ENCODE measurements at places on chromosomes 13 and 19.
A peak's percentile ranks its signal among the peaks of the same experiment; 100 is the strongest.

- DNase-seq: no peak
Measured at GRCh38 chr19:10290357-10290875, 664 bp downstream of the ICAM5 start.

- no peak for DNase-seq
Measured at GRCh38 chr19:46739290-46739771, 6.5 kb upstream of the FKRP start.

DNA sequence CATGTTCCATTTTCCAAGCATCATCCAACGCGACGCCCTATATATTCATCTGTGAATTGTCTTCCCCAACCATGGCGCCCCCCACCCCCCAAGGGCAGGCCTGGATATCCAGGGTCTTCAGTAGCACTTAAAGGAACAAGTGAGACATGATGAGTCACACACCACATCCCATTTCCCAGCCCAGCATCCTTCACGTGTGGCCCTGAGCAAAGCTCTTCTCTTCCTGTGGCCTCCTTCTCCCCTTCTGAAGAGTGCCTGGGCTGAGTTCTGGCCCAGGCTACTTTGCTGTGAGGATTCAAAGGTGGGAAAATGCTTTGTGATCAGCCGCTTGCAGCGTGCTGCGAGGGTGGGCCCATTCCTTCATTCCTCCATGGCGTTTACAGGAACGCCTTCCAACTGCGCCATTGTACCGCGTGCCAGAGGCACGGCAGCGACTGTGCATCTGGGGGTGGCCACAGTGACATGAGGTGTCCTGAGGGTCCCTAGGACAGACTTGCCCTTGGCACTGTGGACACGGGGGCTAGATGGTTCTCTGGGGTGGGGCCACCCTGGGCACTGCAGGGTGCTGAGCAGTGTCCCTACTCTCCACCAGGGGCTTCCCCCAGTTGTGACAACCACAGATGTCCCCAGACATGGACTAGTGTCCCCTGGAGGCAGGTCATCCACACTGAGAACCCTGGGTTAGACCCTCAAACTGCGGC is 11.7 kb downstream of the PLIN4 start:
- DNase-seq: peak; percentile 59

GRCh38 chr13:21639561-21639960 is 31.3 kb upstream of the FGF9 start:
- no peak for DNase-seq

DNA sequence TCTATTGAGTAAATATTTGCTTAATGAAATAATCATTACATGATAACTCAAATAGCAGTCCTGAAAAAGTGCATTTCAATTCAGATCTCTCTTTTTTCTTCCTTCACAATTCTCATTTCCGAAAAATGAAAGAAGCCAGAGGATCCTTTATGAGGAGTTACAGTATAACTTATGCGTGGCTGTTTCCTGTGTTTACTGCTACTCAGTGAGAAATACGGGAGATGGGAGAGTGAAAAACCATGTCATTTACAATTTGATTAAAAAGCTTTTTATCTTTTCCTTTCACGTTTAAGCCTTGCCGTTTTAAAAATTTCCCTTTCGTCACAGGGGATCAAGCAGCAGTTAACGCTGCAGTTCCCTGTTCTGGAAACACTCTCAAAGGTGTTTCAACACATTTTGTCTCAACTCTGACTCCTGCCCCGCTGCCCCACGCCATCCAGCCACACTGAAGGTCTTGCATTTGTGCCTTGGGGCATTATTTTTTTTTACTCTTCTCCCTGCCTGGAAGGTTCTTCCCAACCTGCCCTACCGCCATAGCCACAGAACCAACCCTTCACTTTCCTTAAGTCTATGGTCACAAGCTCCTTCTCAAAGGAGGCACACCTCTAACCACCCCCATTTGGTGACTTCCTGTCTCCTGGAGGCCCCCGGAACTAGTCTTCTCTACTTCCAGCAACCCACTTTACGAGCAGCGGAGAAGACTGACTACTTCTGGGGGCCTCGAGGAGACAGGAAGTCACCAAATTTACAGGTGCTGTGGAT is 17.0 kb downstream of the KL start:
- no peak for DNase-seq

- no peak for DNase-seq
Measured at GRCh38 chr19:14030997-14031718, 404 bp upstream of the IL27RA start.

DNA sequence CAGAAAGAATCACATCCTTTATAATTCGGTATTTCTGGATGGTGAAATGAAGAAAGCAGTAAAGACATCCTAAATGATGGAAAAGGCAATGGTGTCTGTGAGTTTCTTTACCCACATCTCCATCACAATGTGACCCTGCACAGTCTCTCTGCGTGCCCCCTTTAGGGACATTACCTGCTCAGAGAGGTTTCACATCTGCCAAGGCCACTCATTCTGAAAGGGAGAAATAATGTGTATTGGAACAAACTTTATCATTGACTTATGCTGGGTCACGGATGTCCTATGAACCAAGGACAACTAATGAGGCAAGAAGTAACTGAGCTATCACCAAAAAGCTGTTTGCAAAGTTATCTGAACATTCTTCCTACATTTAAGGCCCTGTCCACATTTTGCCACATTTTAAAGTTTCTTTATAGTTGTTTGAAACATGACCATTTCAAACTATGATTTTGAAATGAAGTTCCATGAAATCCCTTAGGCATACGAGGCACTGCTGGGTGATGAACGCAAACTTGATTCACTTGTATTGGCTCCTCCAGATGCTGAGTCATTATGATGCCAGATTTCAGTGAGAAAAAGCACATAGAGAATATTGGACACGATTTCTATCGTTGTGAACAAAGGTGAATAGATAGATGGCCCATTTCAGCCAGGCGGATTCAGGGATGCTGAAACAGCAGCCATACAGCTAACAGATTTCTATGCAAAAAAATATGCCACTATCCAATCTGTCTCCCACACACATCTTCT is 63.5 kb upstream of the HMGB1 start:
- DNase-seq: no peak

DNA sequence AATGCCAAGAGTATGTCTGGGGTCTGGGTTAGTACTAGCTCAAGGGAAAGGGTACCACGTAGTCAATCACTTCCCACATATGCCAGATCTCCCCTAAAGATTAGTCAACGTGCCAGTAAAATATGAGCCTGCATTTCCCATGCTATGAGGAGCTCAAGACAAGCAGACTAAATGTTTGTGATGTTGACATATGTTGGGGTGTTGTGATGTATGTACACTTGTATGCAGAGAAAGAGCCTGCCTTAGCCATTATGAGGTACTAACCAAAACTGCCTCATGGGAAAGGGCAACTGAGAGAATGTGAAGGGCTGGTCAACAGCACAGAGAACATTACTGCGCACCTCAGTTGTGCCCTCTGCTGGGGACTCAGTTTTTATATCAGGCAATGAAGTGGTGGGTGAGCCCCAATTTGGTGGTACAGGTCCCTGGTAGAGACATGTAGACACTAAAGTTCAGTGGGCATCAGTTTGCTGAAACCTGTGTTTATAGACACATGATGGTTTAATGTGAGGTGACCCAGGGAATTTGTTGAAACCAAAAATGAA is 287.0 kb downstream of the DCT start:
- DNase-seq: peak; percentile 45

DNA sequence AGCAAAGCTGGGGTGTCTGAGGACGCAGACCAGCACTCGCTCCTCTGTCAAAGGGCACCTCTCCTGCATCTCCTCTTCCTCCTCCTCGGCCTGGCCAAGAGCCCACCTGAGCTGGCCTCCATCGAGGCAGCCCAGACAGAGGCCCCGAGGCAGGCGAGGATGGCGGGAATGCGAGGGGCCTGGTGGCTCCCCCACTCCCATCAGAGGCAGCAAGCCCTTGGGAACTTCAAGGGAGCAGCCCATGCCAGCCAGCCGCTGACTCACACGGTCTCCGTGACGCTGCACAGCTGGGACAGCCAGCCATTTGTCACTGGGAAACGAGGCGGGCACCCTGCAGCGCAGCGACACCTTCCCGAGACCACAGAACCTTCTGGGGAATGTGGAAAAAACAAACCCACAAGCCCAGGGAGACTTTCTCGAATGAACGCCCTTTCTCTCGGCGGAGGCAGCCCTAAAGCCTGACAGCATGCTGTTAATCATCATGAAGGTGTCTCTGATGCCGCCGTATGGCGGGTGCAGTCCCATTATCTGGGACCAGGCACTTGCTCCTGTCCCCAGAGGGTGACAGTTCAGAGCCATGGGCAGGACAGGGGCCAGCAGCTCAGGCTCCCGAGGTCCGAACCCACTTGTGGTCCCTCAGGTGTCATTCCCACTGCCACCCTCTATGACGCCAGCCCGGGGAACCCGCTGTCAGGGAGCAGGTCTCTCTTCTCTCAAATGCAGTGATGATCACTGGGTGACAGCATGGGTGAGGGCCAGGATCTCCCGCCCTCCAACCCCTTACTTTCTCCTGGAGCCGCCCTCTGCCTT is 53.0 kb downstream of the PEPD start:
- no peak for DNase-seq

GRCh38 chr13:101453784-101454201 is 1.3 kb downstream of the ITGBL1 start:
- peak; percentile 27 for DNase-seq

GRCh38 chr19:38019396-38019724 is 112.4 kb downstream of the SIPA1L3 start:
- DNase-seq: no peak

- DNase-seq: no peak
Measured at GRCh38 chr13:22837980-22838647, 342.7 kb upstream of the SGCG start.

DNA sequence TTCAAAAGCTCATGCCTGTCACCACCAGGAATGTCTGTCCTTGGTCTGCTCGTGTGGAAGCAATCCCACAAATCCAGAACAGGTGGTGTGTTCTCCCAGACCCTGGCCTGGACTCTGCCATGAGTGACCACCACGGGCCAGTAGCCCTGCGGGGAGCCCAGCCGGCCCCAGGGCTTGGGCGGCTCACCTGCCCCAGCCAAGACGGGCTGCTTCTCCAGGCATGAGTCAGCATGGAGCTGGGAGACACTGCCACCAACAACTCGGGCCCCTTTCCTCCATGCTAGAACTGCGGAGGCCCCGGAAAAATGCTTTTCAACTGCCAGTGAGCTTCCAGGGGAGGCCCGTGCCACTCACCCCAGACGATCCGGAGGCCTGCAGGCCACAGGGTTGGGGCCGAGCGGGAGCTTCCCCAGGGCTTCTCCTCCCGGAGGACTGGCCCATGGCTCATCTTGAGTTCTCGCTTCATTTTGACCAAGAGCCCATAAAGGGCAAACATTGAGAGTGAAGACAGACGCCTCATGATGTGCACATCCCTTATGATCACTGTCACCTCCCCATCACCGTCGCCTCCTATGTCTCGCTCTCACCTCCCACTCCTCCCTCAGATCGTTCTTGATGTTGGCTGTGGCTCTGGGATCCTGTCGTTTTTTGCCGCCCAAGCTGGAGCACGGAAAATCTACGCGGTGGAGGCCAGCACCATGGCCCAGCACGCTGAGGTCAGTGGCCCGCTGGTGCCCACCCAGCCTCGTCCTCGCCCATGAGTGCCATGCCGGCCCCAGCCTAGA is 16.7 kb downstream of the YIPF2 start:
- no peak for DNase-seq

DNA sequence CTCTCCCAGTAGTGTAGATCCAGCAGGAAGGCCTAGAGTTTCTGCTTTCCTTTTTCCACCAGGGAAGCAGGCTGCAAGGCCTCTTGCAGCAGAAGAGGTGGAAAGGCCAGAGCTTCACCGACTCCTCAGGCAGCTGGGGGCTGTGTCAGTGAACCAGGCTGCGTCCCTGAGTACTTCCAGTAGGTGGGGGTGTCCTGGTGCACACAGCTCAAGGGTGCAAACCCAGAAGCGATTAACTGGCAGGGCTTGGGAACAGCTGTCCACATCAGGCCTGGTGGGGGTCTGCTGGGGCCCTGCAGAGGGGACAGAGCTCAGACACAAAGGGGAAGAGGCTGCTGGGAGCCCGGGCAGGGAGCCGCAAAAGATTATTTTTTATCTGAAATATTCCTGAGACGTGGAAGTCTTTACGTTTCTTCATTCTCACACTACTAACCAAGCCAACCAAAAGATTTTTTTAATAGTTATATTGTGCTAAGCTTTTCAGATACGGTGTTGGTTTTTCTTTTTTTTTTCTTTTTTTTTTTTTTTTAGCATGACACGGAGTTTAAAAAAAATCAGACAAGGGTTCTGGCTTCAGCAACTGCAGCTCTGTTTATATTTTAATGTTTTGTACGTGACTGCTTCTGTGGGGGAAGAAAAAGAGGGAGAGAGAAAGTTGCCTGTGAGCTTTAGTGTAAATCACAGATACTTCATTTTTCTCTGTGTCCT is 11.0 kb downstream of the TSHZ3 start:
- peak; percentile 77 for DNase-seq

GRCh38 chr13:36143738-36144137 is 12.6 kb upstream of the DCLK1 start:
- DNase-seq: no peak

DNA sequence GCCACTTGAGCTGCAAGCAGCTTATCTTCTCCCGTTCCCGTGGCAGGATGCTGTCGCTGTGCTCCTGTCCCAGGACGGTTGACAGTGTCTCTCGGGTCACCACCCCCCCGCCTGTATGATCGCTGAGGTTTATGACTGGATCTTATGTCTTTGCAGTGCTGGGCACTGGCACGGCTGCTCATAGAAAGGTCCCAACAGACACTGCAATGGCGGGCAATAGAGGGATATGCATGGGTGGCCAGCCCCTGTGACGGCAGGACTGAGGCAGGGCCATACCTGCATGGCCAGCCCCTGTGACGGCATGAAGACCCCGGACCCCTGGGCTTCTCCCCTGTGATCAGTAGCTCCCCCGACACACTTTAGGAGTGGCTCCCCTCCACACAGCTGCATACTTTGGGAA is 307.2 kb downstream of the TEX29 start:
- no peak for DNase-seq

- DNase-seq: peak; percentile 72
Measured at GRCh38 chr13:37618554-37618953, 20.0 kb upstream of the POSTN start.

GRCh38 chr19:9700229-9700981 is 25.5 kb upstream of the ZNF562 start:
- DNase-seq: no peak

DNA sequence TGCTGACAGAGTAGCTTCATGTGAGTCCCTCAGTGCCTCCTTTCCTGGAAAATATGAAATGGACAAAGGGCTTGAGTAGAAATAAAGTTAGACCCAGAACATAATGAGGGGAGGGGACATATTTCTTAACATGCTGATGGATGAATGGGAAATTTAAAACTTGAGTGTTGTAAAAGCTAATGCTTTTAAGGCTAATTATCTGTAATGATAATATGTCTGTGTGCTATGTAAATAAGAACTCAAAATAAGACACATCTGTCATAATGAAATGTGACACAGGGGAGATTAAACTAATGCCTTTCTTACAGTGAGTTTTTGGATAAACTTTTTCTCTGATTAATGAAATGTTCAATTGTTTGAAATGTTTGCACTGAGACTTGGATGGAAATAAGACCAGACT is 65.8 kb upstream of the RFXAP start:
- no peak for DNase-seq

DNA sequence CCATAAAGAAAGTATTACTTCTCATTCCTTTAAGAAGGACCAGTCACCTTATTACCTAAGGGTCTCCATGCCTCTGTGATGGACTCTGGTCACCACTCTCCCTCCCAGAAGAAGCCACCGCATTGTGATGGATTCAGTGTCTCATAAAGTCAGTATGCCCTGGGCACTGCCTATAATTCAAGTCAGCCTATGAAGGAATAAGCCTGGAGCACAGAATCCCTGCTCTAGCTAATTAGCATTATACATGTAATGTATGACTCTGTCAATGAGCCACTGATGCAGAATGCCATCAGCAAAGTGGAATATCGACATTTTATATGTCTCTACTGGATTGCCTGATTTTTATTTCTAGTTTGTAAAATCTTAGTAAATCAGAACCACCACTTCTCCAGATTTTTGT is 14.9 kb upstream of the FREM2 start:
- no peak for DNase-seq

Data from HCEC 1CT (cell line).